ENCODE measurements at places on chromosomes 2 and 18. TPM values are rescaled to one million over a fixed set of nuclear protein-coding genes. Genes with fewer than 3 reads are reported as not detected.

ELOA2 gene
- total RNA-seq = not detected

CPO gene
- total RNA-seq = not detected

HYCC2 gene
- 29.2 TPM for total RNA-seq

CD302 gene
- 1.0 TPM for total RNA-seq

MC2R gene
- not detected for total RNA-seq

KYNU gene
- total RNA-seq = 0.38 TPM

DTNB gene
- total RNA-seq = 33.6 TPM

TXNDC2 gene
- total RNA-seq = not detected

CCDC74B gene
- 0.38 TPM for total RNA-seq

RNU2-63P gene
- total RNA-seq = 3.1 TPM

SRD5A2 gene
- not detected for total RNA-seq

CD28 gene
- 128 TPM for total RNA-seq

RIT2 gene
- total RNA-seq = not detected
